ENCODE measurements at places on chromosomes 2 and 18.

- peak; percentile 69 for DNase-seq
Measured at GRCh38 chr2:104487366-104487765, 366.5 kb upstream of the POU3F3 start.

DNA sequence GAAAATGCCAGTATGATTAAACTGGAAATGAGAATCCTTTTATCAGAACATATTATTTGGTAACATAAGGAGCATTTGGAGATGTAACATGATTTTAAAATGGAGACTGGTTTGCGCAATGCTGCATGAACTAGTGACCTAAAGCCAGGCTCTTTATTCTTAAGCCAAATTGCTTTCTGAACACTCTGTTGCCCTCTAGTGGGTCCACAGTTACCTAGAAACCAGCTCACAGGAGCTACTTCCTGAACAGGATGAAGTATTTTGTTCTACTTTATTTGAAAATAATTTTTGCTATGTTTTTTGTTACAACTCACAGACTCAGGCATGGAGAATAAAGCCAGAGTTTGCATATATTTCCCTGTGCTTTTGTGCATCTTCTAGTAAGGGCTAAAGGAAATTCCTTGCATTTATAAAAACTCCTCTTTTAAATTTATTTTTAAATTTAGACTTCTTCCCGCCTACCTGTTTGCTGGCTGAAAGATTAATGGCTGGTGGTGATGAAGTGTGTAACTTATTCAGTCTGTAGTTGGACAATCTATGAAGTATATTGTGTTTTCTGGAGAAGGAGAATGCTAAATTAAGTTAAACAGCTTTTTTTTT lies 146.7 kb downstream of the PARD3B start:
- DNase-seq = peak; percentile 1

DNA sequence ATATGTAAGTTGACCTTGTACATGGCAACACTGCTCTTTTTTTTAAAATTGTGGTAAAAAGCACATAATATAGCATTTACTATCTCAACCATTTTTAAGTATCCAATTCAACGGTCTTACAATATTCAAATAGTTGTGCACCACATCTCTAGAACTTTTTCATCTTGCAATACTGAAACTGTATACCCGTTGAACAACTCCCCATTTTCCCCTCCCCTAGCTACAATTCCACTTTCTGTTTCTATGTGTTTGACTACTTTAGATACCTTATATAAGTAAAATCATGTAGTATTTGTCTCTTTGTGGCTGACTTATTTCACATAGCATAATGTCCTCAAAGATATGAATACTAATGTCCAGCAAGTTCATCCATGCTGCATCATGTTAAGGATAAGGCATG lies 452.1 kb downstream of the TXNL1 start:
- DNase-seq = no peak

DNA sequence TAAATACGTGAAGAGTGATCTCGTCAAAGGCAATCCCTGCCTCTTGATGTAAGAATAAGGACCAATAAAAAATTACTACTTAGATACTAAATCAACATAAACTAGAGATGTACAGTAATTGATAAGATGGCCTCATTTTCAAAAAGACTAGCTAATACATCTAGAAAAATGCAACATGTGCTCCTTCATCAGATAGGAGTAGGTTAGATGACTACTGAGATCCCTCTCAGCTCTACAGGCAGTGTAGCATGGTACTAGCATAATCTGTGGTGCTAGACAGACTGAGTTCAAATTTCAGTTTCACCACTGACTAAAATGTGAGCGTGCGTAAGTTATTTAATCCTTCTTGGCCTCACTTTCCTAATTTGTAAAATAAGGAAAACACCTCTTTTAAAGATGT lies 82.6 kb upstream of the FRZB start:
- DNase-seq = no peak

DNA sequence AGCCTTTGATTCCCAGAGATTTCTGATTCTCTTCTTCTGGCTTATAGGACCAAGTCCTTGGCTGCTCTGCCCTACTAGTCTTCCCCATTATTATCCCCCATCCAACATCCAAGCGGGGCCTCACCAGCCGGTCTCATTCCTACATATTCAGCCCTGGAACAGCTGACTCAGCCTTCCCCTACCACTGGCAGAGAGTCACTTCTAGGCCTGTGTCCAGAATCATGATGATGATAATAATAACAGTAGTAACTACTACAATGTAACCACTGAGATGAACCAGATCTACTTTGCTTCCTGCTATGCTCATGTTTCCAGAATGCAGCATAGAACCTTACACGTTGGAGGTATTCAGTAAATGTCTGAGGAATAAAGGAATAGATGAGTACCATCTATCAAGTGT lies 295.2 kb downstream of the SRBD1 start:
- DNase-seq = no peak

- DNase-seq = no peak
Measured at GRCh38 chr2:180115269-180115668, 108.2 kb upstream of the CWC22 start.

GRCh38 chr2:42136782-42137124 lies 32.4 kb upstream of the EML4 start:
- DNase-seq = no peak
